Nucleus accumbens (tissue), 56 donors: ENCODE measurements at places on chromosomes 2 and 18.

DNA sequence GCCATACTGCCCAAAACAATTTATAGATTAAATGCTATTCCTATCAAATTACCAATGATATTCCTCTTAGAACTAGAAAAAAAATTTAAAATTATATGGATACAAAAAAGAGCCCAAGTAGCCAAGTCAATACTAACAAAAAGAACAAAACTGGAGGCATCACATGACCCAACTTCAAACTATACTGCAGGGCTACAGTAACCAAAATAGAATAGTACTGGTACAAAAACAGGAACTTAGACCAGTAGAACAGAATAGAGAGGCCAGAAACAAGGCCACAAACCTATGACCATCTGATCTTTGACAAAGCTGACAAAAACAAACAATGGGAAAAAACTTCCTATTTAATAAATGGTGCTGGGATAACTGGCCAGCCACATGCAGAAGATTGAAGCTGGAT is 86.1 kb upstream of the KYNU start:
- DNase-seq: no peak

DNA sequence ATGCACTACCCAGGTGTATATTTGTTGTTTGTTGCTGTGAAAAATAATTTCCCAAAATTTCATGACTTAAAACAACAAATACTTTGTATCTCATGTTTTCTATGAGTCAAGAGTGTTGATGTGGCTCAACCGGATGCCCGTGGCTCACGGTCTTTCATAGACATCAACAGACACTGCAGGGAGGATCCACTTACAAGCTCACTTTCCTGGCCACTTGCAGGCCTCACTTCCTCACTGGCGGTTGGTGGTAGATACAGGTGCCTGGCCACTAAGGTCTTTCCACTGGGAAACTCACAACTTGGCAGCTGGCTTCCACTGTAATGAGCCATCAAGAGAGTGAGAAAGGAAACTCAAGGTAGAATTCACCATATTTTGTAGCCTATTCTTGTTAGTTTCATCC is 662.9 kb downstream of the IRS1 start:
- no peak for DNase-seq

- no peak for DNase-seq
Observed at GRCh38 chr2:100888601-100889000, 68.7 kb downstream of the NPAS2 start.

DNA sequence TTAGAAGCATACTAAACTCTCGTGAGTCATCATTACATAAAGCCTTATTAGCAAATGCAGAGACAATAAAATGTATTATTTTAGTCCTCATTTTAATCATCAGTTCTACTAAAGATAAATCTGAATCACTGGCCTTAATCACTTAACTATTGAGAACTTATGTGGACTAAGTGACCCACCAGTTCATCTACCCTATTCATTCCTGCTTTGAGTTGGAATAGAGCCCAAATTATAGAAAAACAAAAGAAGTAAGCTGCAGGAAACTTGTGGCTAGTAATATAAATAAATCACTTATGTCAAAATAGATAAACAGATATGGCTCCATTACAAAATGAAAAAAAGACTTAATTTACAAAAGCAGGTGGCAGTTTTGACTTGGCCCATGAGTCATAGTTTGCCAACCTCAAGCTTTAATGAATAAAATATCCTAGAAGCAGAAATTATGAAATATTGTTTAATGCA is 851.8 kb upstream of the CRIM1 start:
- DNase-seq: no peak

GRCh38 chr2:240285725-240286124 is 145.3 kb upstream of the OTOS start:
- DNase-seq: no peak

GRCh38 chr2:85504778-85505261 is 34.1 kb upstream of the MAT2A start:
- no peak for DNase-seq
